Epithelial cell of esophagus (primary cell): ENCODE measurements at places on chromosomes 2 and 18.

GRCh38 chr2:156346731-156347130 lies 14.2 kb upstream of the NR4A2 start:
- peak; percentile 64 for DNase-seq

- DNase-seq = peak; percentile 87
These were observed 133.4 kb upstream of the GLI2 start for GRCh38 chr2:120602251-120602650.

GRCh38 chr18:50666536-50666935 lies 106.6 kb downstream of the MAPK4 start:
- DNase-seq = no peak

DNA sequence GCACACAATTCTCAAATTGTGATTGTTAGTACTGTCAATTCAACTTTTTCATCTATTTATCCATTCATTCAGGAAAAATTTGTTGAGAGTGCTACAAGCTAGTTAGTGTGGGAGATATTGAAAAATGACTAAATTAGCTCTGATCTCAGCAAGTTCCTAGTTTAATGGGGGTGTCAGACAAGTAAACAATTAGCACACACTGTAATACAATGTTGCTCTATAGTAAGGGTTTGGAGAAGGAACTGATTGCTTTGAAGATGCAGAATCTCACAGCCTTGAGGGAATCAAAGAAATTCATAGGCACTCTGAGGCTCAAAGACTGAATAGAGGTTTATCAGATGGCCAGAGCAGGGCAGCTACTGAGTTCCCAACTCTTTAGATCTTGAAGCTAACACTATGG lies 6.8 kb upstream of the CCNYL1 start:
- no peak for DNase-seq

- DNase-seq = peak; percentile 9
These were observed 11.8 kb downstream of the RND3 start for GRCh38 chr2:150475479-150476250.

GRCh38 chr2:226079671-226080181 lies 680.2 kb downstream of the NYAP2 start:
- peak; percentile 92 for DNase-seq

- DNase-seq = peak; percentile 1
These were observed 170.7 kb upstream of the FSIP2 start for GRCh38 chr2:185567940-185568339.

GRCh38 chr2:86142436-86143257 lies 36.6 kb downstream of the PTCD3 start:
- DNase-seq = no peak

DNA sequence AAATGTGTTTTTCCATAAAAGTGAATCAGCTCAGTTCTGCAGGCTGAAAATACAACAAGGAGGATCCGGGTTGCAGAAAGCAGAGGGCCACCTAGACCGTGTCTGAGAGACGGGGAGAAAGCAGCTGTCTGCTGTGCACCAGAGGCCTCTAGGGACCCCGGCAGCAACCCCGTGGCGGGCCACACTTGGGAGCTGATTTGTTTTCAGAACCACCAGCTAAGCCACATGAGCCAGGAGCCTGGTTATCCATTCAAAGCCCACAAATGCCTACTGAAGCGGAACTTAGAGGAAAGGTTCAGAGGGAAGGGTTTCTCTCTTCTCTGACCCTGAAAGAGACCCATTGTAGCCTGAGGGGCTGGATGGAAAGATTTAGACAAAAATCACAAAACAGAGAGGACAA lies 28.4 kb upstream of the ID2 start:
- DNase-seq = no peak

DNA sequence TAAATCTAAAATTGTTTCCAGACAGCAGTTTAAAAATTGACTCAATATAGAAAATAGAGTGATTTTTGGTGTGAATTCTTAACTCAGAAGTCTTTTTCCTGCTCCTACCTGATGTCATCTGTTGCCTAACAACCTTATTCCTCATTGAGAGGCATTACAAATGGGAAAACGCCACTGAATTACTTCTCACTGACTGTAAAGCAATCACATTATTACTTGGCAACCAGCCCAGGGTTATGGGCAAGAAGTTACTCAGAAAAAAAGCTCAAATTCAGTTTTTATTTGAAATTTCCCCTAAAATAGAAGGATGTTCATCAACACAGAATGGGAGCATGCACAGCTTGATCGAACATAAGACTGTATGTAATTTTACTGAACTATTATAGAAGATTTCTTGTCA lies 201.8 kb upstream of the GULP1 start:
- peak; percentile 44 for DNase-seq

DNA sequence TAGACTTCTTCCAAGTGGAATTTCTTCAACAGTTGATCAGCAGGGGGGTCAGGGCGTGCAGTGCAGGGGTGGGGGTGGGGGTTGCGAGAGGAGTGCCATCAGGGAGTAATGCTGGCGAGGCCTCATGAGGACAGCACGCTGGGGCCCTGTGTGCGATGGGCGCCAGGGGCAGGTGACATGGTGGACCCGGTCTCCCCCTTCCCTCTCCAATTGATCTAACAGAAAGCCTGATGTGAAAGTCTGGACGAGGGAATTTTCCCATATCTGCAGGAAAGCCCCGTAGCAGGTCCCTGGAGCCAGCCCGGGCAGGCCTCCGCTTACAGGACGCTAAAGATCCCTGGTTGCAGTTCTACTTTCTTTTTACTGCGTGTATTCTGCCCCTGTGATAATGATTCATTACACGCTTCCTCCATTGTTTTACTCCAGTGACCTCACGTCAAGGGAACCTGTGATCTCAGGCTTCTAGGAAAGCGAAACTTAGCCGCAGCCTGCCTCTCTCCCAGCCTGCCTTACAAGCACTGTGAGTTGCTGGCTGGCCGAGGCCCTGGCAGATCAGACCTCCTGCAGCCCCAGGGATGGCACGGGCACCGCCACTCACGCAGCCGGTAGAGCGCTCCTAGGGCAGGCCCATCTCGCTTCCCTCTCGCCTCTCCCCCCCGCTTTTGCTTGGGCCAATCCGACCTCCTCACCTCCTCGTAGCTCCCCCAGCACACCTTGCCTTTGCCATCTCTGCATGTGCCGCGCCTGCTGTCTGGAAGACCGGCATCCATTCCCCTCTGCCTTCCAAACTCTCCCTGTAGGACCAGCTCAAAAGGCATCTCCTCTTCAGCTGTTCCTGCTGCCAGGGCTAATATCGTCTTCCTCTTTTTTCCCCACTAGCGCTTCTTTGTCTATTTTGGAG lies 19.2 kb downstream of the NEURL3 start:
- peak; percentile 97 for DNase-seq

DNA sequence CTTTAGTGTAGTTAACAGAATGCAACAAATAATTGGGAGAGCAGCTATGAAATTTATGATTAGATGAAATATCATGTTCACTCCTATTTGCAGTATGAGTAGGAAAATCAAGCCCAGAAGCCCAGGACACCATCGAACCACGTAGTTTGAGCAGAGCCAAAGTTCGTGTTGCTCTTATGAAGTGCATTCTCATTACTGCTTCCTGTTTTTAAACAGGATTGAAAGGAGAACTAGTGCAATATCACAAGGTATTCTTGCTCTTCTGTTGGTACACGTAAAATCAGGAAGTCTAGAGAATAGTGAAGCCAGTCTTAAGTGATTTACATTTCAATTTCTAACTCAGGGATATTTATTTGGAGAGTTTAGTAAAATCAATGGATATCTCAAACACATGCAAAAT lies 21.1 kb downstream of the ARHGAP15 start:
- no peak for DNase-seq

DNA sequence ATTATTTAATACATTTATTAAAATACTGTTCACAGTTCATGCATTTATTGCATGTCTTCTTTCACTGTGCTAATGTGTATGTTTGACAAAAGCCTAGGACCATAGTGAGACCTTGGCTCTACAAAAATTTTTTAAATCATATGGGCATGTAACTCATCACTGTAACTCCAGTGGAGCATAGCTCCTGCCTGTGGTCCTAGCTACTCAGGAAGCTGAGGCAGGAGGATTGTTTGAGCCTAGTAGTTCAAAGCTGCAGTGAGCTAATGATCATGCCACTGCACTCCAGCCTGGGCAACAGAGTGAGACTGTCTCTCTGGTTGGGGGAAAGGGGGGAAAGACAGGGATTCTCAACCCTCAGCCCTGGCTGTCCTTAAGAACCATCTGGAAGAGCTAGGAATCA lies 137.8 kb downstream of the PRKCE start:
- DNase-seq = no peak

GRCh38 chr2:54589340-54590215 lies 133.5 kb downstream of the SPTBN1 start:
- DNase-seq = peak; percentile 77

DNA sequence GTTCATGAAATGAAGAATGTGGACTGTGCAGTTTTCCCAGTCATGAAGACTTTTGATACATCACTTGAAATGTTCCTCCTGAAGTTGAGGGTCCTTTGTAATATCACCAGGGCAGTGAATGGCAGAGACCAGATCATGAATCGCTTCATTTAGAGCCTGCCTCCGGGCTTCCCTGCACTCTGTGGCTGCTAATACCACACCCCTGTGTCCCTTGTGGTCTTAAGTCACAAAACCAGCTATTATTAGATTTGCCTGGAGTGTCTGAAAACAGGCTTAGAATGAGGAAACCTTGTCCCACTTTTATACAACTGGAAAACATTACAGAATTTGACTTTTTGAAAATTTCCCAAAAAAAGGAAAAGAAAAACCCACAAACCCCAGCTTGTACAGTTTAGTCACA lies 147.9 kb downstream of the MGAT5 start:
- no peak for DNase-seq

DNA sequence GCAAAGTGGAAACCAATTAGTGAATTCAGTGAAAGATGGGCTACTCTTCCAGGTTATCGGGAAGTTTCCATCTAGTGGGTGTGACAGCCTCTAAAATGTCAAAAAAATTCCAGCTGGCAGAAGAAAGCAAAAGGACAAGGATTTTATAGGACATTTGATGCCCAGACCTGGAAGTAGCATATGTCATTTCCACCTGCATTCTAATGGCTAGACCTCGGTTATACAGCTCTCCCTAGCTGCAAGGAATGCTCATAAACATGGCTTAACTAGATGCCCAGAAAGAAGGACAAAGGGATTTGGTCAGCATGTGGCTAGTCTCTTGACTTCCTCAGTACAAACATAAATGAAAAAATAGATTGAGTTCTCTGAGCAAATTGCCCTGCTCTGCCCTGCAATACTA lies 215.4 kb downstream of the NYAP2 start:
- DNase-seq = no peak

DNA sequence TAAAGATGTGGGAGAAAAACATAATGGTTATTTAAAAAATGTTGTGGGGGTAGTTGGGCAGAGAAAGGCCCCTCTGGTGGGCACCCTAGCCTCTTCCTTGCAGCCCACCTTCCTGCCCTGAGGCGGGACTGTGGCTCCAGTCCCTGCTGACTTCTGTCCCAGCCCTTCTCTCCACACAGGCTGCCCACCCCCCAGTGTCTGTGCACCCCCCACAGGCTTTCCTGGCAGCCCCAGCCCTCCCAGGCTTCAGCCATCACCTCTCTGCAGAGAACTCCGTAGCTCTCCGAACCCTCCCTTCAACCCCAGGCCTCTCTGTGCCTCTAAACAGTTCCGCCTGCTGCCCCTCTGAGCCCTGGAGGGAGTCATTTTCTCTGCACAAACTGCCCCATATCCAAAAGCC lies 75.4 kb downstream of the DYSF start:
- DNase-seq = no peak

- DNase-seq = no peak
These were observed 71.1 kb downstream of the CDH7 start for GRCh38 chr18:65821911-65822310.

DNA sequence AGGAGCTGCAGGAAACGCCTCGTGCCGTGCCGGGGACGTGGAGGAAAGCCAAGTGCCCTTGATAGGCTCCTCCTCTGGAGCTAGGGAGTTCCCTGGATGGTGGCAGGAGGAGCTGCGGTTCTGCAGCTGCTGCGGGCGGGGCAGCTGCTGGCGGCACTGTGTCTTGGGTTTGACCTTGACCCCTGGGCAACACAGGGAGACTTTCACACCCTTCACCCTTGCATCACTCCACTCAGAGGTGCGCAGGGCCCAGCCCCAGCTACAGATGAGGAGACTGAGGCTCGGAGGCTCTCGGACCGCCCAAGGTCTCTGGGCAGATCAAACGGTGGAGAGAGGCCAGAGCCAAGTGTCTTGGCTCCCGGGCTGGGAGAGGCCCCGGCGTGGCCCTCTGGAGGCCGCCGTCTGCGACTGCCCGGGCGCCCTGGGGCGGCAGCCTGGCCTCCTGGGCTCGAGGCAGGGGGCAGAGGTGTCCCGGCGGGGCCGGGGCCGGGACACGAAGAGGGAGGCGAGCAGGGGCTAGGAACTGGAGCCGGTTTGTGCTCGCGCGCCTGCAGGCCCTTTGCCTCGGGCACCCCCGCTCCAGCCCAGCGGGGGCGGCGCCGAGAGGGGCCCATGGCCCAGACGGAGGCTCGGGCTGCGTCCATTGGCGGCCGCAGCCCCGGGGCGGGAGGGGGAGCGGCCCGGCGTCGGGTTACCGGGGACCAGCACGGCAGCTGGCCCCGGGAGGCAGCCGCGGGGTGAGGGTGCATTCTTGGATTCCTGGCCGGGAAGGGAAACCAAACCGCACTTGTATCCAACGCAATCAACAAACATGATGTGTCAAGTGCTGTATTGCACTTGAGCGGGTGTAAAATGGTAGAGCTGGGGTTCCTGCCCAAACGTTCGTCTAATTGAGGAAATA lies 129.6 kb upstream of the SLC1A4 start:
- DNase-seq = peak; percentile 80

DNA sequence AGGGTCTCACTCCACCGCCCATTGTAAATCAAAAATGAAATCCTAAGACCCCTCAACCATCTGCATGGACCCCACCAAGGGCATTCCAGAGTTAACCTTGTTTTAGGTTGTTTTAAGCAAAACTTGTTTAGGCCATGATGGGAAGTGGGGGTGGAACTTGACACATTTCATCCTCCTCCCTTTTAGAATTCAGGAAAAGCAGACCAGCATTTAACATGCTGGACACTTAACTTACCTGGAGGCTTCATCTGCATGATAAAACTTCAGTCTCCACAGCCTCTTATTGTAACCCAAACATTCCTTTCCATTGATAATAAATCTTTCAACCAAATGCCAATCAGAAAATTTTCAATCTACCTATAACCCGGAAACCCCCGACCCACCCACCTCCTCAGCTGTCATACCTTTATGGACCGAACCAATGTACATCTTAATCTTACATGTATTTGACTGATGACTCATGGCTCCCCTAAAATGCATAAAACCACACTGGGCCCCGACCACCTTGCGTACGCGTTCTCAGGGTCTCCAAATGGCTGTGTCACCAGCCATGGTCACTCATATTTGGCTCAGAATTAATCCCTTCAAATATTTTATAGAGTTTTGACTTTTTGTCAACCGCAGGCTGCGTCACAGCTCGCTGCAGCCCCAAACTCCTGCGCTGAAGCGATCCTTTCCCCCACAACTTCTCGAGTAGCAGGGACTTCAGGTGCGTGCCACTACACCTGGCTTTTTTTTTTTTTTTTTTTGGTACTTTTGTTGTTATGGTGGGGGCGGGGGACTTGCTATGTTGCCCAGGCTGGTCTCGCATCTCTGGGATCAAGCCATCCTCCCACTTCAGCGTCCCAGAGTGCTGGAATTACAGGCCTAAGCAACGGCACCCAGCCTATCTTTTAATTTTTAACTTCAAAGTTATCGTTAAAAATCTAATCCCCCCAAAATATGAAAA lies 917 bp downstream of the MPPE1 start:
- DNase-seq = no peak

GRCh38 chr18:42196651-42197050 lies 241.6 kb downstream of the PIK3C3 start:
- DNase-seq = no peak
